ENCODE measurements at places on chromosomes 6 and 20.

- peak; percentile 42 for DNase-seq
Measured at GRCh38 chr6:164133095-164133494, 718.6 kb downstream of the QKI start.

DNA sequence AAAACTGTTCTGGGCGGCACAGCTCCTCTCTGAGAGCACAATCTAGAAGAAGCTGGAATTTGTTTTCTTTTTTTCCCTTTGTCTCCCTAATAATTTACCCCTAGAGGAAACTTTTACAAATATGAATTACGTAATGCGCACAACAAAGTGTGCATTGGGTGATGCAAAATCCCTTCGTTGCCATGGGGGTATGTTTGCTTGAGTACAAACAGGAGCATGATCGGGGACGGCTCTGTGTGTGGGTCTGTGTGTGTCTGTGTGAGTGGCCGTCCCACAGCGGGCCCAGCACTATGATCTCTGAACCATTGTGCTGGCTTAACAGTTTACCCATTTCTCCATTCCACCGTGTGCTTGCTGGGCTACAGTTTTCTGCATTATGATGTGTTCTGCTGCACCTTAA is 278.2 kb downstream of the CDC5L start:
- DNase-seq, result no peak

DNA sequence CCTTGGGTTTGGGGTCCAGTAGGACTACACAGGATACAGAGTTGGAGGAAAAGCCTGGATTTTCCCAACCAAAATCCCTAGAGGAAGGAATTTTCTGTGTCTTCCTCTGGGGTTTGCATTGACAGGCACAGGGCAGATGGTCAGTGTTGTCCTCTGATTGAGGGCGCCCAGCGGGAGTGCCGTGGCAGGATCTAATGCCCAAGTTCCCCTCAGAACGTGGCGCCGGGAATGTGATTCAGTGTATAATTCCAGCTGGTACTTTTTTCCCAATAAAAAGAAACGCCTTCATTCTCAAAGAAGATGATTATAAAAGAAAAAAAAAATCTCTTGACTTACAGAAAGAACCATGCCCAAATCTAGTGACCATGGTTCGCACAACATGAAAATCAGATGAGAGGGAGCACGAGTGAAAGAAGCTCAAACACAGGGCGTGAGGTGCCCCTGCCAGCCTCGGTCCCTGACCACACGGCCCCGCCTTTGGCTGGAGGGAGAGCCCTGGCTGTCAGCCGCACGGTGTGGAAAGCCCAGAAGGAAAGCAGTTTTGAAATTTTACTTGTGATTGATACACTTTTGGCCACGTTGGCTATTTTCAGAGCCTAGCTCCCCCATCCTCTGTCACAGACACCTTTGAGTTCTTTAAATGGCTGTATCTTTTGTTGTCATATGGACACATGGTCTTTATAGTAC is 31.6 kb downstream of the VEGFA start:
- no peak for DNase-seq

DNA sequence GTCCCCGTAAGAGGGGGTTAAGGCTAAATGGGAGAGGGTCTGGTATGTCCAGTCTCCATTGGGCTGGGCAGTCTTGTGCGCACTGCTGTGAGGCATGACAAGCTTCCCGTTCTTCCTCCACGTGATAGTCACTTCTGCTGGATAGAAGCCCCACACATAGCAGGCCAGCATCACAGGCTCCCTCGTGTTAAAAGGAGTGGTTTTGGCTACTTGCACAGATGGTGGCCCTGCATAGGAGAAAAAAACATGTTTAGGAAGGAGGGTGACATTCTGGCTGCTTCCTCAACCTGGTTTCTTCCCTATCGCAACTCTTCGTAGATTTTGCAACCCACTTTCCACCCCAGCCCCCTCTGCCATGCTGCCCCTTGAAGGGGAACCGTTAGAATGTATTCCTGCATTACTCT is 3.6 kb downstream of the HLA-DMB start:
- no peak for DNase-seq

GRCh38 chr6:136655239-136656014 is 105.2 kb upstream of the MAP7 start:
- no peak for DNase-seq

GRCh38 chr6:151009576-151009975 is 144.1 kb downstream of the MTHFD1L start:
- no peak for DNase-seq

DNA sequence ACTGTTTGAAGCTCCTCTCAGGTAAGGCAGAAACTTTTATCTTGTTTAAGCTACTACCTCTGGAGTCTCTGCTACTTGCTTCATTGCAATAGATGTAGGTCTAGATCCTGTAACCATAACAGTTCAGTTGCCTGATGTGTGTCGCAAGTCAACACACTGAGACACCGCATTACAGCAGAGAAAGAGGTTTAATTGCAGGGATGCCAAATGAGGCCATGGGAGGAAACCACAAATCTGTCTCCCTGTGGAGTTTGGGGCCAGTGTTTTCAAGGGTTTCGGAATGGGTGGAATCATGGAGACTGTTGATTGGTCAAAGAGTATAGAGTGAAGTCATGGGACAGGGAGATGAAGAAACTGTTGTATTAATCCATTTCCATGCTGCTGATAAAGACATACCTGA is 57.1 kb upstream of the RBM24 start:
- DNase-seq, result no peak

GRCh38 chr6:113707194-113707593 is 150.0 kb upstream of the MARCKS start:
- DNase-seq, result no peak

GRCh38 chr6:24949020-24949569 is 13.3 kb upstream of the RIPOR2 start:
- DNase-seq, result no peak

DNA sequence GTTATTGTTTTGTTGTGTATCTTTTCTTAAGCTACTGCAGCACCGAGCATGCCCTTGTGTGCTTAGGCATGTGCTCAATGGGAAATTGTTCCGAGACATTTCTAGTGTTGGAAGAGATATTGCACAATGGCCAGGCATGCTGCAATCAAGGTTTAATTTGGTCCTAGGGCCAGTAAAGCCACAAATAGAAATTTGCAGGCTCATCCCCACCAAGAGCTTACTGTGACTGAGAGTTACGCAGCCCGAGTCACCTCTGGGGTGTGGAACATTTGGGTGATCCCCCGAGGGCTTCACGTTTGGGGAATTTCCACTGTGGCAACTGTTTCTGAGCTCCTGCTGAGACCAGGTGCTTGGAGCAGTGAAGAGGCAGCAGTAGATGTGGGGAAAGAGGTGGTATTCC is 65.8 kb downstream of the ADTRP start:
- DNase-seq, result no peak

Data from HT-29 (cell line).